ENCODE measurements at places on chromosomes 5 and 9.

GRCh38 chr5:159781626-159782157 is 134.6 kb upstream of the ADRA1B start:
- no peak for DNase-seq

DNA sequence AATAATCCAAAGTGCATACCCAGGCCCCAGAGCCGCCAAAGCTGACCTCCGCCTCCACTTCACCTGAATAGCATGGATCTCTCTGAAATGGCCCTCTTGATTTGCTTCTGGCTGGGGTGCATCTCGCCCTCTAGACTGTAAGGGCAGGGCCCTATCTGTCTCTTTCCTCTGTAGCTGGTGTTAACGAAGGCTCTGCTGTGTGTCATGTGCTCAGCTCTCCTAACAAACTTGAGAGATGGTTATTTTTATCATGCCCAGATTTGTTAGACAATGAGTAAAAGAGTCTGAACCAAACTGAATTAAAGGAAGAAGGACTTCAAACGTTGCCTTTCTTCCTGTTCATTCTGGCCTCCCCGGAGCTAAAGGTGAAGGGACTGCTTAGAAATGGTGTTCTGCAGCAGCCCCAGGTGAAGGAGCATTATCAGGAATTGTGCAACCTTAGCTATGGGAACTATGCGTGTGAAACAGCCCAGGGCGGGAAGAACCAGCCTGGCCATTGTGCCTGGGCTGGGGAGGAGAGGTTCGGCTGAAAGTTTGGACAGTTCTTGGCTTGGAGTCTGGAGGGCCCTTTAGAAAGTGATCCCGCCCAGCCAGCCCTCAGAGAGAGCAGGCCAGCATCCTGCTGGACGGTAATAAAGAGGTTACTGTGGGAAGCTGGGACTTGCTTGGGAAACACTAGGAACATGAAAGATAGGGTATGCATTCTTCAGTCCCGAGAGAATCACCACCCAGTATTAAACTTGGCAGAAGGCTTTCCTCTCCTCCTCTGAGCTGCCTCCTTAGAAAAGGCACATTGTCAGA is 73.5 kb downstream of the WWC1 start:
- no peak for DNase-seq

- no peak for DNase-seq
Observed at GRCh38 chr5:153824909-153825308, 213.8 kb downstream of the FAM114A2 start.

GRCh38 chr9:83563360-83563759 is 25.2 kb upstream of the FRMD3 start:
- no peak for DNase-seq

- no peak for DNase-seq
Observed at GRCh38 chr5:149794041-149794440, 63.9 kb downstream of the PPARGC1B start.

GRCh38 chr5:109062664-109063063 is 315.0 kb downstream of the FER start:
- DNase-seq = no peak

DNA sequence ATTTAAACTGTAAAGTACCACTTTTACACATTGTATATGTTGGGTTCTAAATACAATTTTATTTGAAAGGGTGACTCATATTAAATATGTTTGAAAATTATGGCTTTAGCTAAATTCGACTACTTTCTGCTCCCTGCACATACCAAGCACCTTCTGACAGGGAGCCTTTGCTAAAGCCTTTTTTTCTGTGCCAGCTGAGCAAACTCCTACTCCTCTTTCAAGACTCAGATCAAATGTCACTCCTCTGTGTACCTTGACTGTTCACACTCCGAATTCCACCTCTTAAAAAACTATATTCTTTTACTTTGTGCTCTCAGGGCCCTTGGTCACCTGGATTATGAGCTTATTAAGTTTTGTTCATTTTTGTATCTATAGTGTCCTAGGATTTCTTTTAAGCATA is 6.5 kb upstream of the OXCT1 start:
- no peak for DNase-seq
